ENCODE measurements at places on chromosomes 4 and X.
A peak's percentile ranks its signal among the peaks of the same experiment; 100 is the strongest.

- no peak for DNase-seq
Observed at GRCh38 chr4:185591679-185592141, 56.4 kb upstream of the PDLIM3 start.

DNA sequence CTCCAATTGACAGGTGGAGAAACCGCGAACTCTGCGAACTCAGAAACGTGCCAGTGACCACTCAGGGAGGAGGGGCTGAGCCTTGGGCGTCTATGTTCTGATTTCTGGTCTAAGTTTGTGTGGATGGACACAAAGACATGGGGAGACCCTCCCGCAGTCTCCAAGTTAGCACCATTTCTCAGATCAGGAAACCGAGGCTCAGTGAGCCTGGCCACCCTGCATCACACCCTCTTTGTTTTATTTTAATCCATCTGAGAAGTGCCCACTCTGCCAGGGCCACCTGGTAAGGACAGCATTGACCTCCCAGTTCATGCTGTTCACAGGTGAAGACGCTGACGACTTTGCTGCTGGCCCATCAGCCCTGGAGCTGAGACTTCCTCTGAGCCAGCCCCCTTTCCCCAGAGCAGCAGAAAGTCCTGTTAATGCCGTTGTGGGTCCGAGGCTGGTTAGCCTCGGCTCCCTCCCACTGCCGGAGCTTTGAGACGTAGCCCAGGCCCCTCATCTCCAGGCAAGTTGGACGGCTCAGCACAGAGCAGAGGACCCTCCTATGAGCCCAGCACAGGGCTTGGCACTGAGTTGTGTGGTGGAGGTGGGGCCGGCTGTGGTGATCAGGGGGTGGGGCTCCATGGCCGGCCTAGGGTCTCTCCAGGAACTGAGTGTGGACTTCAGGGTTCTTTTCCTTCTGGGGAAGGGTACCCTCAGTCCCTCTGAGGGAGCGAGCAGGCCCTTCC is 43.7 kb downstream of the PSAPL1 start:
- no peak for DNase-seq

DNA sequence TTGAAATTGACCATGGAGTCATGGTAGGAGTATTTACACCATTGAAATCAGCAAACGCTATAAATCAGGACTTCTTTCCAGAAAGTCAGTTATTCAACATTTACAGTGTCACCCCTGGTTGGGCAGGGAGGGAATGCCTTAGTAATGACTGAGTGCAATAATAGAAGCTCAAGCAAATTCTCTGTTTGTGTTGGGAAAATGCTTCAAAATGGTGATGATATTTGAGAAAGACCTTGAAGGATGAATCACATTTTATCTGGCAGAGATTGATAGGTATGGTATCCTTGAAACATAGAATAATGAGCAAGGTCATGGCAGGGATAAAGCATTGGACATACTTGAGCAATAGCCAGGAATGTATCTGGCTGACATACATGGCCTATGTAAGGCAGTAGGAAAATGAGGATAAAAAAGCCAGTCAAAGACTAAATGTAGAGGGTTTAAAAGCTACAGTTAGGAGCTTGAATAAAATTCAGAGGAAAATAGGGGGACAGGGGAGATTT is 248.7 kb downstream of the FMR1NB start:
- DNase-seq = no peak

GRCh38 chr4:164956766-164957643 is 20.5 kb downstream of the TRIM61 start:
- peak; percentile 82 for DNase-seq

- peak; percentile 46 for DNase-seq
Observed at GRCh38 chr4:99998062-99998867, 48.2 kb upstream of the H2AZ1 start.

DNA sequence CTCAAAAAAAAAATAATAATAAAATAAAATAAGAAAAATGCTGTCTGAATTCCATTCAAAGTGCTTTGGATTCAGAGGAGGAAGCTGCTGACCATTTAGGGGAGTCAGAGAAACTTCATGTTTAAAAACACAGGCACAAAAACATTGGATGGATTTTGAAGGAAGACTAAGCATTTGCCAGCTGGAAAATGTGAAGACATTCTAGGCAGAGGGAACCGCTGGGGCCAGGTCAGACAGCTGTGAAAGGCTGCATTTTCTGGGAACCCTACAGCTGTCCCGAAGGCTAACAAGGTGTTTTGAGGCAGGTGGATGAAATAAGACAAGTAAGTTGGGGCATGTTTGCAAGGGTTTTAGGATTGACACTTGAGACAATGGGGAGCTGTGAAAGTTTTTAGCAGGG is 38.6 kb downstream of the ING2 start:
- DNase-seq = no peak

DNA sequence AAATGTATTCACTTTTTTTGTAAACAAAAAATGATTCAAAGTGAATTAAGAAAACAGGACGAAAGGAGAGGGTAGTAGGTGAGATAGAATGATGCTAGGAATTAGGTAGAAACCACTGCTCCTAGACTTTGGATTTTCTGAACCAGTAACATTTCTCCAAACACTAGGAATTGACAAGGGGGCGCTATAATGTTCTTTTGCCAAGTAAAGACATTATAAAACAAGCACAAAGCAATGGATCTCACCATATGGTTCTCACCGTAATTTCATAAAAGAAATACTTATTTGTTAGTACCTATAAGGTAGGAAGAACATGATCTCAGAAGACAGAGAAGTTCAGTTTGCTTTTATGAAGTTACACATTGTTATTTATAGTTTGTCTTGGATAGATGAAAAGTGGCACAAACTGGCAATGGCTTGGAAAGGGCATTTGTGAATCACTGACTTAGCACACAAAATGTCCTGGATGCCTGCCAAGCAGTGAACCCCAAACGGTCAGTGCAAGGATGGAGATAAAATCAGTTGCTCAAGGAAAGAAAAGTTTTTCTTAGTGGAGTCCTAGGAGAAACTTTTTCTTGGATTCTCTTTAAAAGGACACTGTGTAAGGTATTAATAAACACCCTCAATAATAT is 8.1 kb upstream of the TBC1D1 start:
- DNase-seq = no peak

Data from NCI-H1436 (cell line).